ENCODE measurements at places on chromosomes 2 and 18. TPM values are rescaled to one million over a fixed set of nuclear protein-coding genes. Genes with fewer than 3 reads are reported as not detected.

Gene DSG1
- not detected for total RNA-seq

Gene ZAP70
- not detected for total RNA-seq

Gene VWC2L
- total RNA-seq = not detected

Gene FEV
- not detected for total RNA-seq

Gene NLRC4
- 0.27 TPM for total RNA-seq

Gene HRH4
- not detected for total RNA-seq

DNA sequence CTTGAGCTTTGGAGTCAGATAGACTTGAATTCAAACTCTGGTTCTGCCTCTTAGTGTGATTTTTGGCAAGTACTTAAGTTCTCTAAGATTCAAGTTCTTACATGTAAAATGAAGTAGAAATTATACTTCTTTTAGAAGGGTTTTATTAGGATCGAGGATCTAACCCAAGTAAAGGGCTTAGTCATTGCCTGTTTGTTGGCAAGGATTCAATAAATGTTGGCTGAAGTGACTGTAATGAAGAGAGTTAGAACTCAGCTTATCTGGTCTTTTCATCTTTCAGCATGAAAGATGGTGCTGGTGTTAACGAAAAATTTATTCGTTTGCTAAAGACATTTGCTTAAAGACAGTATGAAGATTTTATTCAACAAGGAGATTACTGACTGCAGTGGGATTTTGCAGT, 315.9 kb upstream of the THUMPD2 start:
- DNase-seq = no peak

DNA sequence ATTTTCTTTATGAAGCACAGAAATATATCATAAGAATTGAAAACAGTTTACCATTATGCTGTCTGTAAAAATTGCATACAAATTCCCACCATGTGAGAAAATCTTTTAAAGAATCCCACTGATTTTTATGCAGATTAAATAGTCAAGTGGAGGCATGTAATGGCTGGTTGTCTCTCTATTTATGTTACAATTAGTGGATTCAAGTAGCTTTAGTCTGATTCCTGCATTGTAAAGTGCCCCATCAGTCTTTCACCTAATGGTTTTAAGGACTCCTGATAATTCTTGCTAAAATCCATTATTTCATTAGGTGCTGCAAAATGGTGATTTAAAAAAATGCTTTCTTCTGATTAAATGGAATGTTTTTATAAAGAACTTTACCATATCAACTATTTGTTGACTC, 148.4 kb upstream of the MYO3B start:
- DNase-seq = no peak

DNA sequence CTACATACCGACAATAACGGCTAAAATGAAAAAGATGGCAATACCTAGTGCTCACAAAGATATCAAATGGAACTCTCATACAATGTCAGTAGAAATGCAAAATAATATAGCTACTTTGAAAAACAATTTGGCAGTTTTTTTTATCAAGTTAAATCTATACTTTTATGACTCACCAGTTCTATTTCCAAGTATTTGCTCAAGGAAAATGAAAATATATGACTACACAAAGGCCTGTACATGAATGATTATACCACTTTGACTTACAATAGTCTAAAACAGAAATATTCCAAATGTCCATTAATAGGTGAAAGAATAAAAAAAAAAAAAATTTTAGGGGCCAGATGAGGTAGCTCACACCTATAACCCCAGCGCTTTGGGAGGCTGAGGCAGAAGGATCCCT, 219.8 kb downstream of the ZRANB3 start:
- no peak for DNase-seq

- DNase-seq = no peak
Measured at GRCh38 chr2:117330641-117331040, 483.9 kb upstream of the DDX18 start.

Measured in gastrocnemius medialis (tissue), 4 donors.